ENCODE measurements at places on chromosomes 1 and 21.

DNA sequence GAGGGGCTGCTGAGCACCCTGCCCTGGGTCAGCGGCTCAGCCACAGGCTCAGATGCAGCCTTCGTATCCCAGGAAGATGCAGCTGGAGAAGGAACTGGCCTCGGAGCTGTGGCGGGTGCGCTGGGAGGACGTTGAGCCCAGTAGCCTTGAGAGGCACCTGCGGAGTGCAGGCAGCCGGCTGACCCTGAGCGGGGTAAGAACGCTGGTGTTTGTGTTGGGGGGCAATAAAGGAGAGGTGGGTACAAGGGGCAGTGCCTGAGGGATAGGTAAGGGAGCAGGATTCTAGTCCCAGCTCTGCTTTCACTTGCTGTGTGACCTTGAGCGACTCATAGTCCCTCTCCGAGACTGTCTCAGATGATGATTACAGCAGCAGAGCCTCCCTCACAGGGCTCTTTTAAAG lies 6.4 kb downstream of the NPR1 start:
- DNase-seq: no peak

DNA sequence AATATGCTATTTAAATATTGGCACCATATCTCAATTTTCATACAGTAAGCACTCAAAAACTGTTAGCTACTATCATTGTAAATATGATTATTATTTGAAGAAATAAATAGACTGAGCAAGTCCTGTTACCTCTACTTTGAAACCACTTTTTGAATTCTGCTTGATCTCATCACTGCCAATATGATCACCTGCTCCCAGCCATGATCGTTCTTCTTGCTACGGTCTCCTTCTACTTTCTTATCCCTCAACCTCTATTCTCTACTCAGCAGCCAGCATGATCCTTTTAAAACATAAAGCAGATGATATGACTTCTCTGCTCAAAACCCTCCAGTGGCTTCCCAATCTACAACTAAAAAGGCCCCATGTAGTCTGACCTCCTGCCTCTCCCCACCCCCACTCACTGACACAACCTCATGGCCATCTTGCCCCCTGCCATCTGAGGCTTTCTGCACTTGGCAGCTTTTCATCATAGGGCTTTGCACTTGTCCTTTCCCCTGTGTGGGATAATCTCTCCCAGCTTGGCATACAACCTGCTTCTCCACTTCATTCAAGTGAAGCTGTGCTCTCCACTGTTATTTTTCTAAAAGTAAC lies 27.2 kb downstream of the CD34 start:
- DNase-seq: no peak

- no peak for DNase-seq
These were observed 41.5 kb upstream of the GBP6 start for GRCh38 chr1:89322402-89322801.

GRCh38 chr1:50913954-50914353 lies 46.1 kb downstream of the FAF1 start:
- no peak for DNase-seq

GRCh38 chr1:113805639-113806038 lies 6.6 kb downstream of the RSBN1 start:
- no peak for DNase-seq

DNA sequence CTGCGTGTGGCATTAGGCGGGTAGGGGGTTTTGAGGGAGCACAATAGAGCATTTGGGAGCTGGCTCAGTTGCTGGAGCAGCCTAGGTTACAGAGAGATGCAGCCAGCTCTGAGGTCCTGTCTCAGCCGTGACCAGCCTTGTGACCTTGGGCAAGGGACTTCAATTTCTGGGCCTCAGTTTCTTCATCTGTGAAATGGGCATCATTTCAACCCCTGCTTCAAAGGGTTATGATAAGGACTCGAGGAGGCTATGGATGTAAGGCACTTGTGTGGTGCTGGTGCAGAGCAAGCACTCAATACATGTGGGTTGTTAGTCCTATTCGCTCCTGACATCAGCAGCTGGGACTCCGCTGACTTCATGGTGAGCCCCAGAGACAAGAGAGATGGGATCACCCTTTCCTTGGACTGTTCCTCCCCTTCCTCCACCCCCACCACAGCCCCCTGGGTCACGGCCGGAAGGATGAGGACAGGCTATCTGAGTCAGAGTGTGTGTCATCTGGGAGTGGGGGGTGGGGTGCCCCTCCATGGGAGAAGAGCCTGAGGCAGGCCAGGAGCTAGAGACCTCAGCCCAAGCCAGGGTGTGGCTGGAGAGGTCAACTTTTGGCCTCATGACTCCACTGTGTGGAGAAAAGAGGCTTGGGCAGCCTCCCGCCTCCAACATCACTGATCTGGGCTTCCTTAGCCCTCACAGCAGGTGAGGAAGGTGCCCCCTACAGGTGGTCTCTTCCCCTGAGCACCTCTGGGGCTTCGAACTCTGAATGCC lies 71.4 kb upstream of the ZBTB40 start:
- no peak for DNase-seq

DNA sequence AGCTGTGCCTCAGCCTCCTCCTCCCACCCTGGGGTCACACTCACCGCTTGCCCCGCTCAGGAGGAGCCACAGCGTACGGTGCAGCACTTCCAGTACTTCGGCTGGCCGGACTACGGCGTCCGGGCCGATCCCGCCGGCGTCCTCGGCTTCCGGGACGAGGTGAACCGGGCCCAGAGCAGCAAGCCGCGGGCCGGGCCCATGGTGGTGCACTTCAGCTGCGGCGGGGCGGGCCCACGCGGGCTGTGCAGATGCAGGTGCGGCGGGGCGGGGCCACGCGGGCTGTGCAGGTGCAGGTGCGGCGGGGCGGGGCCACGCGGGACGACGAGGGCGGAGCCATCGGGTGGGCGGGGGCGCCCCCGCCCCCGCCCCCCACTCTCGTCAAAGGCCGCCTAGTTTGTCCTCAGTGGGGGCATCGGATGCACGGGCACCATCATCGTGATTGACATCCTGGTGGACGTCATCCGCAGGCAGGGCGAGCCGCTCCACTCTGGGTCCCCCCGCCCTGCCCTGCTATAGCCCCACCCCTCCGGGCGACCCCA lies 5.5 kb downstream of the RNF223 start:
- DNase-seq: no peak

GRCh38 chr1:77832901-77833300 lies 53.5 kb downstream of the MIGA1 start:
- DNase-seq: no peak

GRCh38 chr1:8182034-8182761 lies 135.7 kb upstream of the SLC45A1 start:
- no peak for DNase-seq

DNA sequence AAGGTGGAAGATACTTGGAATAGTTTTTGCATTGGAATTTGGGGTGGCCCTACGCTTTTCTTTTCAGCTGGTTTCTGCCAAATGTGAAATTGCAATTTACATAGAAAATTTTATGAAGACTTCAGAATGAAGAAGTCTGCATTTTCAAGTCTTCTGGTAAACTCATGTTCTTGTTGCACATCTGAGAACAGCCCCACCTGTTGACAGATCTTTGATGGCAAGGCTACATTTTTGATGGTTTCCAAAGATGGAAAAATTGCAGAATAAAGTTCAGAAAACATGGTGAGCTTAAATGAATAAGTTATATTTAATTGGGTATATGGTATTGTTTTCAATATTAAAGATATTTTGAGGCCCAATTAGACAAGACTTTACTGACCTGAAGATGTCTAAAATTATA lies 25.4 kb downstream of the OLFM3 start:
- no peak for DNase-seq

- no peak for DNase-seq
These were observed 33.3 kb downstream of the LDLRAD1 start for GRCh38 chr1:53984726-53985125.

- peak; percentile 15 for DNase-seq
These were observed 6.7 kb downstream of the ZNF648 start for GRCh38 chr1:182054698-182055326.

DNA sequence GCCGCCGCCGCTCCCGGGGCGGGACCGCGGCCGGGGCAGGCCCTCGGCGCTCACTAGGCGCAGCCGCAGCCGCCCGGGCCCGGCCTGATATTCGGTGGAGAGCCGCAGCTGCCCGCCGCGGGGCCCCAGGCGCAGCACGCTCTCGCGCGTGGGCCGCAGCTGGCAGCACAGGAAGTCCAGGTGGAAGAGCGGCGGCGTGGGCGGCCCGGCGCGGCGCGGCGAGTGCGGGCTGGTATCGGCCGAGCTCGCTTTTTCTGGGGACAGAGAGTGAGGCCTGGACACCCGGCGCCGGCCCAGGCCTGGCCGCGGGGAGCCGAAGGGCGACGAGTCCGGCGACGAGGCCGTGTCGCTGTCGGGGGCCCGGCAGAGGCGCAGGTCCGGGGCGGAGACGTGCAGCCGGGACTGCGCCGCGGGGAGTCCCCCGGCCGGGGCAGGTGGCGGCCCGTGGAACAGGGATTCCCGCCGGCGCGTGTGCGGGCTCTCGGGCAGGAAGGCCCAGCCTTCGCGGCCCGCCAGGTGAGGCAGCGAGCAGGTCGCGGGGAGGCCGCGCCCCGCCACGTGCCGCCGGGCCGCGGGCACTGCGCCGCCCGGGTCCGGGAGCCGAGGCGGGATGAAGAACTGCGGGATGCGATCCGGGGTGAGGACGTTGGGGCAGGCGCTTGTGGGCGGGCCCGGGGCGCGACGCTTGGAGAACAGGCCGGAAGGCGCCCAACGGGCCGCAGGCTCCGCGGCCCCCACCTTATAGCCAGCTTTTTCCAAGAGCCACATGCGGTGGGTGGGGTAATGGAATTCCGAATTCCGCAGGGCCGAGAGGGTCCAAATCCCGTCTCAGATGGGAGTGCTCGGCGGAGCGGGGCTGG lies 1.2 kb downstream of the C2CD4D start:
- no peak for DNase-seq

- DNase-seq: peak; percentile 80
These were observed at the start of gene TNFAIP8L2 for GRCh38 chr1:151156515-151156819. TNFAIP8L2 (plus strand) TSS chr1:151156649; CDS start chr1:151158698, 2,049 bp downstream.

GRCh38 chr1:226533220-226533619 lies 15.3 kb upstream of the STUM start:
- no peak for DNase-seq

DNA sequence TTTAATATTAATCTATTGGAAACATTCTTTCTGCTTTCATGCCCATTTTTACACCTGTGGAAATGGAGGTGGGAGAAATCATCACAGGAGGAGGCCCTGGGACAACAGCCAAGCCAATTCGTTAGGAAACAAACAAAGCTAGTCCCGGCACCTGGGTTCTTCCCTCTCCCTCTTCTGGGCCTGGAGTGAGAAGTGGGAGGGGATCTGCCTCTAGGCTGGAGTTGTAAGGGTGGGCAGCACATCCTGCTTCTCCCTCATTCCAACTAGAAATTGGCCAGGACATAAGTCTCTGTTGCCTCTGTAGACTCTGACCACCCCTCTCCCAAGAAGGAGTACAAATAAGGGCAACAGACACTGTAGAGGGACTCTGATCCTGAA lies 20.2 kb upstream of the ERO1B start:
- no peak for DNase-seq

- no peak for DNase-seq
These were observed 3.8 kb upstream of the MAB21L3 start for GRCh38 chr1:116107371-116107770.

DNA sequence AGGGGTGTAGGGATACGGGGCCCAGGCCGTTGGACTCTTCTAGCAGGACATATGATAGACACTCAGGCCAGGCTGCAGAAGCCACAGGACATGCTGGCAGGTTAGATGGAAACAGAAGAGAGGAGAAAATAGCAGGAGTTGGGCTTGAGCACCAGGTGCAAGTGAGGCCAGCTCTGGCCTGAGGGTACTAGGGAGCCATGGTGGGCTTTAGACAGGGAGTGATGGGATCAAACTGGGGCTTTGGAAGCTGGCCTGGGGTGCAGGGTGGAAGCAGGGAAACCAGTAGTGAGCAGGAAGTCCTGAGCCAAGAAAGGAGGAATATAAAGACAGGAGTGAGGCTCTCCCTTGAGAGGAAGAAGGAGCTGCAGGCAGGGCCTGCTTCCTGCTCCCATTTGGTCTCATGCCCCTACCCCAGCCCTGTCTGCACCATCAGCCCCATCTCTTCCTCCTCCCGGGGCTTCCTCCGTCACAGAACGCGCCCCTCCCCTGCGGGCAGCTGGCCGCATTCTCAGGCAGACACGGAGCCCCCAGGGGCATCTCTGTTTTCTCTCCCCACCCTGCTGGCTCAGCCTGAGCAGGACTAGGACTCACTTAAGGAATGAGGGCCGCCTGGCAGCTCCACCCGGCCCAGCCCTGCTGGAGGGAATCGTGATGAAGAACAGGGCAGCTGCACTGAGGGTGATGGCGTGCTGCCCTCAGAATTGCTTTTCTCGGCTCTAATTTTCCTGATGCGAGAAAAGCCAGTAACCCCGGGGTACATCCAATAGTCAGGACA lies 165.5 kb upstream of the TMEM51 start:
- DNase-seq: no peak

- DNase-seq: no peak
These were observed 8.4 kb downstream of the CFAP126 start for GRCh38 chr1:161359291-161359690.

DNA sequence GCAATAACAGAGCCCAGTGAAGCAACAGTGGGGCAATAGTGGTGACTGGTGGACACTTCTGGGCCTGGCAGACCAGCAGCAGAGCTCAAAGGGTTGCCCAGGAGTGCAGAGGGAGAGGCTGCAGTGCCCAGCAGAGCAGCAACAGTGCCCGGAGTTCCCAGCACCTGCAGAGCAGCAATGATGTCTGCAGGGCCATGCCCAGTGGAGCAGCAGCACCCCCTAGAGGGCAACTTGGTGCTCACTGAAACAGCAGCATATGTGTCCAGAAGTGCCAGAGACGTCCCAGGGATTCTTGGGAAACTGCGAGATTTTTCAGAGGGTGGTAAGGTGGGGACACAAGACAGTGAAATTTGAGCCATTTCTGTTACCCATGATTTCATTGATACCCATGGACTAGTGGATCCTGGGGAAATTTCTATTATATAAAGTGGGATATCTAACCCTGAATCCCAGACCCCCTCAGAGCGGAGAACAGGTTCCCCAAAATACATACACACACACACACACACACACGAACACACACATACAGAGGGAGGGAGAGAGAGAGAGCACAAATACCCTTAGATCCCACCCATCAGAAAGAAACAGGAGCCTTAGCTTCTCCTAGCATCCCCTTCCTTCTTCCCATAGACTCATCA lies 156.9 kb upstream of the GJB5 start:
- peak; percentile 32 for DNase-seq

DNA sequence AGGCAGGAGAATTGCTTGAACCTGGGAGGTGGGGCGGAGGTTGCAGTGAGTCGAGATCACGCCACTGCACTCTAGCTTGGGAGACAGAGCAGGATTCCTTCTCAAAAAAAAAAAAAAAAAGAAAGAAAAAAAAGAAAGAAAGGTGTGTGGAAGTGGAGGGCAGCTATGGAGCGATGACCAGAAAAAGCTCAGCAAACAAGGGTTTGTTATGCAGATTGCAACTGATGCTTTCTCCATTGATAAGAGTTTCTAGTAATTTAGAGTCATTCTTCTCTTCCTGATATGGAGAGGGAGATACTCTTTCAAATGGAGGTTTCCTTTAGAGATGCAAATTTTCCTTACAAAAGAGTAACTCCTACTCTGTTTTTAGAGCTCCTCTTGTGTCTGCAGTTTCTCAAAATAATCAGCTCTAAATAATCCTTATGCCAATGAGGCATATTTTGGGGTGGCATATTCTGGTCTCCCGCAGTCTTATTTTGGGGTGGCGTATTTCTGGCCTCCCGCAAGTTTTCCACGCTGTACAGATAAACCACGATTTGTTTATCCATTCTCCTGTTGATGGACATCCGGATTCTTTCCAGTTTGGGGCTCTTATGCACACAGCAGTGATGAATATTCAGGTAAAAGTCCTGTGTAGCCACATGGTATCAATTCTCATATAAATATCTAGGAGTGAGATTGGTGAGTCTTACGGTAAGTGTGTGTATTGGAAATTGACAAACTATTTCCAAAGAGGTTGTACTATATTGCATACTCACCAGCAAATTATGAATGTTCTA lies 30.7 kb upstream of the RCC2 start:
- DNase-seq: no peak
